Small intestine (tissue), 16 donors: ENCODE measurements at places on chromosomes 3 and 15. TPM values are rescaled to one million over a fixed set of nuclear protein-coding genes. Genes with fewer than 3 reads are reported as not detected.
A peak's percentile ranks its signal among the peaks of the same experiment; 100 is the strongest.

PRRT3 gene
- polyA plus RNA-seq: 0.84 TPM

SERPINI2 gene
- 11.4 TPM for polyA plus RNA-seq

RTP4 gene
- 18.2 TPM for polyA plus RNA-seq

MYD88 gene
- 62.2 TPM for polyA plus RNA-seq

- H3K4me1 ChIP-seq: no peaks in the 10 kb centered on the region
- H3K27me3 ChIP-seq: no peaks in the 10 kb centered on the region
- H3K27ac ChIP-seq: no peak overlapping the region
- no peak overlapping the region for H3K4me3 ChIP-seq
Measured at GRCh38 chr3:126124896-126125295, 41.0 kb upstream of the SLC41A3 start.

- H3K36me3 ChIP-seq: no peaks in the 10 kb centered on the region
- DNase-seq: no peak
- no peaks in the 10 kb centered on the region for H3K4me1 ChIP-seq
- H3K27me3 ChIP-seq: peaks cover 2% of the 10 kb centered on the region
Measured at GRCh38 chr3:38853011-38853410, 37.0 kb upstream of the SCN10A start.

DNA sequence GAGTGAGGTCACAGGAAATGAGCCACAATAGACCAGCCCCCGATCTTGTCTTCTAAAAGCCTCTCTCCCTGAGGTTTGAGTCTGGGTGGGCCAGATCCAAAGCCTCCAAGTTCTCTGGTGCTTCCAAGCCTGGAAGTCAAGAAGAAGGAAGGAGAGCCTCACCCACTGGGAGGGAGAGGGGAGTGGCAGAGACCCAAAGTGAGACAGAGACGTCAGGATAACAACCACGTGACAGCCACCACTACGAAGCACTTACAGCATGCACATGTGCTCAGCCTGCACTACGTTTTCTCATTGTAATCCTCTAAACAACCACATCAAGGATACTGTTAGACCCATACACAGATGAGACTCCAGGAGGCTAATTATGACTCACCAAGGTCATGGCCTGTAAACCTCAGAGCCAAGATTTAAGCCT is 197.3 kb upstream of the LINGO1 start:
- no peak for DNase-seq
- H3K27ac ChIP-seq: no peak overlapping the region
- H3K4me1 ChIP-seq: peaks cover 25% of the 10 kb centered on the region

DNA sequence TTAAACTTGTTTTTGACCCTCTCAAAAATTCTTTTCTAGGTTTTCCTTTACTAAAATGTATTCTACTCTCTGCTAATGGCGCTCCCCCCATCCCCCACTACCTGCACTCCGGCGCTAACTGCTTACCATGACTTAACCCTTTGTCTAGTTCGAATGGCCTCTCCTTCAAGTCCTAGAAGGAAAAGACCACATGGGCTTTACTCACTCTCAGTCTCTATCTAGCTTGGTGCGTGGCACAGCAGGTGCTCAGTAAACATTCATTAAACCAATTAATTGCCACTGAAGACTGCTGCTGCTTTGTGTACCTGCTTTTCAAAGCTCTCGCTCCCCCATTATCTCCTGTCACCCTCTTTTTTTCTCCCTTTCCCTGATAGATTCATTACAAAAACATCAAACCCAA is 457.7 kb upstream of the THRB start:
- no peak overlapping the region for H3K27ac ChIP-seq
- H3K27me3 ChIP-seq: no peaks in the 10 kb centered on the region
- no peak overlapping the region for H3K4me3 ChIP-seq
- DNase-seq: no peak

GRCh38 chr3:140762746-140763145 is 84.9 kb downstream of the TRIM42 start:
- H3K4me1 ChIP-seq: no peaks in the 10 kb centered on the region
- no peak for DNase-seq
- H3K27ac ChIP-seq: no peak overlapping the region
- no peak overlapping the region for H3K4me3 ChIP-seq
- H3K27me3 ChIP-seq: no peaks in the 10 kb centered on the region
- no peaks in the 10 kb centered on the region for H3K36me3 ChIP-seq

- no peaks in the 10 kb centered on the region for H3K27me3 ChIP-seq
- H3K36me3 ChIP-seq: peaks cover 28% of the 10 kb centered on the region
- no peak for DNase-seq
- no peak overlapping the region for H3K4me3 ChIP-seq
- H3K4me1 ChIP-seq: no peaks in the 10 kb centered on the region
Measured at GRCh38 chr15:98896802-98897732, 110.5 kb downstream of the PGPEP1L start.

DNA sequence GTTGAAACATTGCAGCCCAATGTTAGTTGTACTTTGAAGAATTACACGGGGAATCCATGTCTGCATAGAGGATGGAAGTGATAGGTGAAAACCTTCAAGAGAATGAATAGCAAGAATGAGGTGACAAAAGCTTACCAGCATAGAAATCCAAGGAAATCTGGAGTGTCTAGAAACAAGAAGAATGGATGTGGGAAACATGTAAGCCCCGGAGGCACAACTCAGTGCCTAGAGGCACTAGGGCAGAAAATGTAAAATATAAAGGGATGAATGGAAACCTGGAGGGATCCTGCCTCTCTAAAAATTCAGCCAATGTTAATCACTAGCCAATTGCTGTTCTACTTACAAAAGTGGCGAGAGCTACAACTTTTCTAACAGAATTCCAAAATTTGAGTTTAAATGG is 619.0 kb downstream of the TBL1XR1 start:
- no peak overlapping the region for H3K4me3 ChIP-seq
- H3K27ac ChIP-seq: no peak overlapping the region
- H3K36me3 ChIP-seq: no peaks in the 10 kb centered on the region
- H3K27me3 ChIP-seq: no peaks in the 10 kb centered on the region

GRCh38 chr3:74630602-74631001 is 16.1 kb upstream of the CNTN3 start:
- peak; percentile 15 for DNase-seq
- no peaks in the 10 kb centered on the region for H3K36me3 ChIP-seq
- no peak overlapping the region for H3K4me3 ChIP-seq
- no peaks in the 10 kb centered on the region for H3K27me3 ChIP-seq

DNA sequence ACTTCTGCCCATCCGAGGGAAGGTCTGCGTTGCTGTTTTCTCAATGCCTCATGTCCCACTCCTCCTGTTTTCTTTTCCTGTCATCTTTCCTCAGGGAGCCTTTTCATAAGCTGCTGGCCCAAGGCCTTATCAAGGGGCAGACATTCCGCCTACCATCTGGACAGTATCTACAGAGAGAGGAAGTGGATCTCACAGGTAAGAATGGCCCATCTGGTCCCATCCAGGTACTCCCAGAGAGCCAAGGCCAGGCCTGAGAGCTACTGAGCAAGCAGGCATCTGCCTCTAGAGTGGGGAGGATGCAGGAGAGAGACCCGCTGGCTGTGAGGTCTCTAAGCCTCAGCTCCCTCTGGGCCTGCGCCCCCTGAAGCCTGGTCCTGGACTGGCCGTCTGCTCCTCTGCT is 81.5 kb upstream of the LIMD1 start:
- H3K36me3 ChIP-seq: peaks cover 41% of the 10 kb centered on the region
- no peaks in the 10 kb centered on the region for H3K27me3 ChIP-seq
- H3K4me3 ChIP-seq: no peak overlapping the region
- H3K27ac ChIP-seq: no peak overlapping the region
- DNase-seq: no peak

- no peaks in the 10 kb centered on the region for H3K36me3 ChIP-seq
- H3K4me1 ChIP-seq: no peaks in the 10 kb centered on the region
- no peak for DNase-seq
- H3K4me3 ChIP-seq: no peak overlapping the region
- H3K27me3 ChIP-seq: no peaks in the 10 kb centered on the region
Measured at GRCh38 chr3:52038227-52038626, 18.1 kb downstream of the DUSP7 start.
